ENCODE measurements at places on chromosomes 6 and 20.

DNA sequence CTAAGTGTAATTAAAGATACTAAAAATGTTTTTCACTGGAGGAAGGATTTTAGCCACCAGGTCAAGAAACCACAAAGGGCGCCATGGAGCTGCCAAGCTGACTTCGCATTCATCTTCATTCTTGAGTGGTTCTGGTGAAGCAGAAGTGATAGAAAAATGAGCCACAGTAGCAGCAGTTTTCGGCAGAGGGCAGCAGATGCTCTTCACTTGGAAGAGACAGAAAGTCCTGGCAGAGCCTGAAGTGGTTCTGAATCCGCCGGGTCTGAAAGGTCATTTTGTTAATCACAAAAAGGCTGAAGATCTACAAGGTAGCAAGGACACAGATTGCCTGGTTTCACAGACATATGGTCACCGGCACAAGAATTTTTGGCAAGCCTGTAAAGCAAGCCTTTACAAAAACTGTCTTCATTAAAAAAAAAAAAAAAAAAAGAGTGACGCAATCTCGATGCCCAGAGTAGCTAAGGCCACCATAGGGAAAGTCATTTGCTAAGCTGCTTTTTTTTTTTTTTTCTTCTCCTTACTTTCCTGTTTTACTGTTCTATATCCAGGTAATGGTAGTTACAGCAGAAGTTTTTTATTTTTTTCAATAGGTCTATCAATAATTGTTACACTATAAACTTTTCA, 345.1 kb upstream of the AGPAT4 start:
- no peaks in the 10 kb centered on the region for H3K4me1 ChIP-seq
- H3K36me3 ChIP-seq = no peaks in the 10 kb centered on the region
- DNase-seq = no peak
- H3K4me3 ChIP-seq = no peak overlapping the region

DNA sequence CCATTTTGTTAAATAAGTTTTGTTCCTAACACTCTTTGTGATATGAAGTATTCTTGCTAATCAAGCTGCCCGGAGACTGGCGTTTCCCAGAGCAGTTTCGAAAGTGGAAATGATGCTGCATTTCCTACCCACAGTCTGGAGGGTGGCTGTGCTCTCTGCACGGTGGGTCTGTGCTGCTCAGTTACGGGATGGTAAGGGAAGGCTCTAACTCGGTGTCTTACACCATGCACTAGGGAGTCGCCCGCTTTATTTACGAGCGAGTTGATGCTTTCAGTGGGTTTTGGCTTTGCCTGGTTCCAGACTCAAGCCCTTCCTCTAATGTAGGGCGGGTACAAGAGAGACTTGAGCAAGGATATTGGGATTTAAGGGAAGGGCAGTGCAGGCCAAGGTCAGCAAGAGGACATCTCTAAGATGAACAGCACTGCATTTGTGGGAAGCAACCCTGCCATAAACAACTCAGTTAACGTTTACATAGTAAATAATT, 180.1 kb upstream of the AKAP12 start:
- no peak for DNase-seq
- H3K4me1 ChIP-seq = no peaks in the 10 kb centered on the region
- no peak overlapping the region for H3K4me3 ChIP-seq
- no peaks in the 10 kb centered on the region for H3K36me3 ChIP-seq
- H3K27me3 ChIP-seq = no peaks in the 10 kb centered on the region

- peak overlapping the region; percentile 54 for H3K27ac ChIP-seq
- H3K36me3 ChIP-seq = no peaks in the 10 kb centered on the region
- DNase-seq = no peak
- peaks cover 12% of the 10 kb centered on the region for H3K4me1 ChIP-seq
- no peak overlapping the region for H3K4me3 ChIP-seq
Observed at GRCh38 chr6:169990095-169991030, 238.9 kb downstream of the ERMARD start.

DNA sequence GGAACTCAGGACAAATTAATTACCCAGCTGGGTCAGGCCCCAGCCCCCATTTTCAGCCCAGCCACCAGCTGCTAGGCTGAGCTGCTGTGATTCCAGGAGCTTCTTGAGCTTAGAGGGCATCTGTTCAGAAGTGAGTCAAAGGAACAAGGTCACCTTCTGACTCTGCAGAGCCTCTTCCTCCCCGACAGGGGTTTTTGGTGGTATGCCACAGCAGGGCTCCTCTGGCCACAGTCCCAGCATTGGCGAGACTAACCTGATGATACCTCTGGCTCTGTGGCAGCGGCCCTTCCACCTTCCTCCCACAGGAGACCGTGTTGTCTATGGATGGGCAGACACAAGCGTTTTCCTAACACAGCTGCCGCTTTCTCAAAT, 39.7 kb downstream of the ZC3H12D start:
- no peak for DNase-seq
- no peaks in the 10 kb centered on the region for H3K4me1 ChIP-seq
- peaks cover 9% of the 10 kb centered on the region for H3K36me3 ChIP-seq
- no peaks in the 10 kb centered on the region for H3K27me3 ChIP-seq
- no peak overlapping the region for H3K4me3 ChIP-seq
- H3K27ac ChIP-seq = no peak overlapping the region

- H3K4me3 ChIP-seq = no peak overlapping the region
- DNase-seq = no peak
- H3K4me1 ChIP-seq = no peaks in the 10 kb centered on the region
- H3K27me3 ChIP-seq = no peaks in the 10 kb centered on the region
- H3K36me3 ChIP-seq = no peaks in the 10 kb centered on the region
Observed at GRCh38 chr20:18197382-18198070, 59.9 kb downstream of the KAT14 start.

DNA sequence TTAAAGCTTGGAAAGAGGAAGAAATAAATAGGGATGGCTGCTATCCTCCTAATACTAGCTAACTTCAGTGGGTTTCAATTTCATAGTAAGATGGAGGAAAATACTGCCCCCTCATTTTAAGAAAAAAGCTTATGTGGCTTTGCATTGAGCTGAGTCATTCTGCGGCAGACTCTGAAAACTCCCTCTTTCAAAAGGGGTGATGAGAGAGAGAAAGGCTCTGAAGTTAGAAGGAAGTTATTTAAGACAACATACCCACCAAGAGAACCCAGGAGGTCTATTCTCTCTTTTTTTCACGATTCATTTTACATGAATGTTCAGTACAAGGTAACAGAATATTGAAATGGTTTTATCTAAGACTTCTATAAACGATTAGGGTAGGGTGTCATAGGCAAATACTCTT, 4.5 kb downstream of the PRDM13 start:
- H3K27me3 ChIP-seq = peaks cover 90% of the 10 kb centered on the region
- peaks cover 21% of the 10 kb centered on the region for H3K4me1 ChIP-seq
- DNase-seq = no peak

- H3K27ac ChIP-seq = no peak overlapping the region
- peaks cover 2% of the 10 kb centered on the region for H3K36me3 ChIP-seq
- DNase-seq = no peak
- H3K4me3 ChIP-seq = no peak overlapping the region
Observed at GRCh38 chr6:169009628-169010027, 244.0 kb downstream of the THBS2 start.

GRCh38 chr20:57667388-57667787, 42.4 kb downstream of the PMEPA1 start:
- no peak overlapping the region for H3K4me3 ChIP-seq
- H3K36me3 ChIP-seq = no peaks in the 10 kb centered on the region
- H3K27ac ChIP-seq = no peak overlapping the region
- H3K4me1 ChIP-seq = peaks cover 10% of the 10 kb centered on the region
- H3K27me3 ChIP-seq = no peaks in the 10 kb centered on the region

DNA sequence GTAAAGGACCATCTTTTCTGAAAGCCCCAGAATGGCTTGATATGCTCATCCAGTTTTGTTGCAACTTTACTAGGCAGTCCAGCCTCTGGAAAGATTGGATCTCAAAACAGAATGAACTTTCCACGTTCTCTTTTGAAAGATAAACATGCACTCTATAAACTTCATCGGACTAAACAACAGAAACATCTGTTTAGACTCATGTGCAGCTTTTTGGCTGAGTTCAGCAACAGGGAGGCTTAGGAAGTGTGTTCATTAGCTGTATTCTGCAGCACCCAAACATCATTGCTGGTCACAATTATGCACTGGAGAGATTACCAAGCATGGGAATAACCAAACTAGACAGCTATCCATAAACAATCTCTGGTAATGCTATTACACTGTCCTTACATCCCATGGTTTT, 180.5 kb downstream of the TENT5A start:
- no peak overlapping the region for H3K4me3 ChIP-seq
- no peaks in the 10 kb centered on the region for H3K36me3 ChIP-seq
- H3K4me1 ChIP-seq = no peaks in the 10 kb centered on the region
- no peak overlapping the region for H3K27ac ChIP-seq
- no peak for DNase-seq

GRCh38 chr6:133240511-133241085, 559 bp upstream of the EYA4 start:
- H3K27me3 ChIP-seq = peaks cover 41% of the 10 kb centered on the region
- H3K4me1 ChIP-seq = peaks cover 7% of the 10 kb centered on the region
- no peak overlapping the region for H3K4me3 ChIP-seq
- no peak for DNase-seq

- no peaks in the 10 kb centered on the region for H3K27me3 ChIP-seq
- H3K4me1 ChIP-seq = peaks cover 88% of the 10 kb centered on the region
- H3K4me3 ChIP-seq = no peak overlapping the region
- H3K27ac ChIP-seq = peak overlapping the region; percentile 80
- peaks cover 78% of the 10 kb centered on the region for H3K36me3 ChIP-seq
Observed at GRCh38 chr6:111685526-111685925, 79.8 kb upstream of the TRAF3IP2 start.

DNA sequence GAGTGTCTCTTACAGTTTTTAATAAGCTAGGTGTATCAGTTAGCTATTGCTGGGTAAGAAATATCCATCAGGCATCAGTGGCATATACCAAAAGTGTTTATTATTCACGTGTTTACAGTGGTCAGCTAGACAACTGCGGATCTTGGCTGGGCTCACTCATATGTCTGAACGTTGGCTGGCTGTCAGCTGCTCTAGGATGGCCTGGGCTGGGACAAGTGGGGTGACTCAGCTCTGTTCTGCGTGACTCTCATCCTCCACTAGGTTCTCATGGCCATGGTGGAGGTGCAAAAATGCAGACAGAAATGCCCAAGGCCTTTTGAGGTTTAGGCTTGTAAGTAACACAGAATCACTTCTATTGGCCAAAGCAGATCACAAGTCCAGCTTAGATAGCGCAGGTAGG, 22.0 kb downstream of the ZNF341 start:
- no peak for DNase-seq
- H3K4me3 ChIP-seq = no peak overlapping the region
- no peaks in the 10 kb centered on the region for H3K4me1 ChIP-seq
- no peaks in the 10 kb centered on the region for H3K27me3 ChIP-seq
- no peak overlapping the region for H3K27ac ChIP-seq

DNA sequence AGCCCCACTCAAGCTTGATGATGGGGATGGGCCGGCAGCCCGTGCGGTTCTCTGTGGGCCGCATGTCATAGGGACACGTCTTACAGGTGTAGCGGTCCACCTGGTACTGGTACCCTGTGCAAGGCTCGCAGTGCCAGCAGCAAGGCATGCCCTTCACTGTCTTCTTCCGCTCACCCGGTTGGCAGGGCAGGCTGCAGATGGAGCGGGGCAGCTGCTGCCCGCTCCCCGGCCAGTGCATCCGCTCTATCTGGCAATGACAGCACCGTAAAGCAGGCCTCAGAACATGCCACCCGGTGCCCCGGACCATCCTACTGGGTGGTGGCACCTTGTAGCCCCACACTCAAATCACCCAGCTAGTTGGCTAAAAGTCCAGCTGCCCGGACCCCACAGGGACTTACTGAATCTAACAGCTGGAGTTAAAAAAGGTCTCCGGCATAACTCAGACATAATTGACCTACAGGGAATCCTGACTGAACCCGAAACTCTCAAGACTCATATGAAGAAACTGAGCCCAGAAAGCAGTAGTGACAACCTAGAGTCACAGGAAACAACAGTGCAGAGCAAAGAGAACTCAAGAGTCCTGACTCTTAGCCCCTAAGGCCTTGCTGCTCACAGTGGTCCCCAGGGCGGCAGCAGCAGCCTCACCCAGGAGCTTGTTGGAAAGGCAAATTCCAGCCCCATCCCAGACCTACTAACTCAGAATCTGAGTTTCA, 109.4 kb downstream of the GRM4 start:
- H3K27ac ChIP-seq = no peak overlapping the region
- H3K36me3 ChIP-seq = no peaks in the 10 kb centered on the region
- H3K27me3 ChIP-seq = peaks cover 19% of the 10 kb centered on the region
- no peak for DNase-seq
- no peaks in the 10 kb centered on the region for H3K4me1 ChIP-seq

DNA sequence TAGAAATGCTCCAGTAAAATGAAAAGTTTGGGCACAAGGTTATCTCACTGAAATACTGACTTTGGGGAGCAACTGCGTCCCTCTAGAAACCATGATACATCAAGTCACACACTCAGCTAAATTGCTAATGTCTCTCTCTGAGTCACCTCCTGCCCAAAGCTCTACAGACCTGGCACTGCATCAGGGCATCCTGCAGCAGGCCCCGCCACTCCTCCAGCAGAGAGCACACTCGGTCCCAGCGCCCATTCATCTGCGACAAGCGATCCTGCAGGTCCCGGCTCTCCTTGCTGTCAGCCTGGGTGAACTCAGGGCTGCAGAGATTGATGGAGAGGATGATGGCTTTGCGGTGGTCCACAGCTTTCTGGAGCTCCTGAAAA, 329.0 kb downstream of the ESR1 start:
- no peak for DNase-seq
- no peaks in the 10 kb centered on the region for H3K27me3 ChIP-seq
- H3K4me3 ChIP-seq = no peak overlapping the region
- H3K36me3 ChIP-seq = peaks cover 91% of the 10 kb centered on the region
- no peaks in the 10 kb centered on the region for H3K4me1 ChIP-seq
- H3K27ac ChIP-seq = no peak overlapping the region

- H3K27me3 ChIP-seq = peaks cover 14% of the 10 kb centered on the region
- no peak overlapping the region for H3K27ac ChIP-seq
- H3K36me3 ChIP-seq = no peaks in the 10 kb centered on the region
- no peak for DNase-seq
- peaks cover 4% of the 10 kb centered on the region for H3K4me1 ChIP-seq
- no peak overlapping the region for H3K4me3 ChIP-seq
Observed at GRCh38 chr6:142542704-142543233, 241.0 kb downstream of the ADGRG6 start.

DNA sequence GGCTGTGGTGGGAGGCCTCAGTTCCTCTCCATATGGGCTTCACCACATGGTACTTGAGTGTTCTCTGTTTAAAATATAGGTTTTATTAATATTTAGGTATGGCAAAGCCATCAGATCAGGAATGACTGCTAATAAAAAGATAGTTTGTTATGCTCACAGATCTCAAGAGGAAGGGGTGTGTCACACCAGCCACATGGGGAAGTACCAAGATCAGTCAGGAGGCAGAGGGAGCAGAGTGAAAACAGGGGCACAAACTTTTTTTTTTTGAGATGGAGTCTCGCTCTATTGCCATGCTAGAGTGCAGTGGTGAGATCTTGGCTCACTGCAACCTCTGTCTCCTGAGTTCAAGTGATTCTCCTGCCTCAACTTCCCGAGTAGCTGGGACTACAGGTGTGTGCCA, 92.1 kb upstream of the GCM1 start:
- DNase-seq = no peak
- no peaks in the 10 kb centered on the region for H3K27me3 ChIP-seq
- no peak overlapping the region for H3K4me3 ChIP-seq
- no peak overlapping the region for H3K27ac ChIP-seq
- H3K36me3 ChIP-seq = peaks cover 2% of the 10 kb centered on the region

Measured in central memory CD8-positive, alpha-beta T cell (primary cell).